ENCODE measurements at places on chromosomes 12 and 14.

- no peak for DNase-seq
Measured at GRCh38 chr12:67002720-67003119, 266.4 kb upstream of the CAND1 start.

GRCh38 chr12:45166056-45166455 lies 49.8 kb upstream of the ANO6 start:
- no peak for DNase-seq

- no peak for DNase-seq
Measured at GRCh38 chr12:66803930-66804329, 125.1 kb upstream of the GRIP1 start.

DNA sequence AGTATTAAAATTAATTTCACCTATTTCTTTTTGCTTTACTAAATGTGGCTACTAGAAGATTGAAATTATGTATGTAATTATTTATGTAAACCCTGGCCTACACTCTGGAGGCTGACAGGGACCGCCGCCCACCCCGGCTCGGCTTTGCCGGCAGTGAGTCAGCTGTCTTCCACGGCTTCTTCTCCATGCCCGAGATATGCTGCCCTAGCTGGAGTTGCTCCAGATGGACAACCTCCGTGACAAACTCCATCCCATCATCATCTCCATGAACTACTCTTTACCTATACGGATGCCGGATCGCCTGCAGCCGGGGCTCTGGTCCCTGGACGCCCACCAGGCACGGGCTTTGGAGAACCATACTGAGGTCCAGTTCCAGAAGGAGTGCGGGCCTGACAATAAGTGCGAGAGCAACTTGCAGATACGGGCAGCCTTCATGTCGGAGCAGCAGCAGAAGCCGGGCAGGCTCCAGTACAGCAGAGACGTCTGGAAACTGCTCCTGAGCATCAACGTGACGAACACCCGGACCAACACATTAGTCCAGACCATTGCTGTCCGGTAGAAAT lies 86.9 kb upstream of the NID2 start:
- DNase-seq: no peak

DNA sequence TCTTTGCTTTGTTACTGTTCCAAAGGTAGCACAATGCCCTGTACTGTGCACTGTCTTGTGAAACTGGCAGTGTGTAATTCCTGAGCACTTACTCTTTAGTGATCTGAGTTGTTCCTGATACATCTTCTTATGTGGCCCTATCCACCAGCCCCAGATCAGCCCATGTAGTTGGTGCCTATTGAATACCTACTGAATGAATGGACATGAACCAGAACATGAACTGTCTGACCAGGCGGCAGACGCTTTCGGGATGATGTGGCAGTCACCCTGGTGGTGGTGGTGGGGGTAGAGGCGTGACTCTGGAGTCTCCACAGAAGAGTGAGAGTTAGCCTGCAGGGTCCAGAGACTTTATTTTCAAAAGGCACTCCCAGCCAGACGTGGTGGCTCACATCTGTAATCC lies 46.6 kb upstream of the PAPOLA start:
- no peak for DNase-seq

DNA sequence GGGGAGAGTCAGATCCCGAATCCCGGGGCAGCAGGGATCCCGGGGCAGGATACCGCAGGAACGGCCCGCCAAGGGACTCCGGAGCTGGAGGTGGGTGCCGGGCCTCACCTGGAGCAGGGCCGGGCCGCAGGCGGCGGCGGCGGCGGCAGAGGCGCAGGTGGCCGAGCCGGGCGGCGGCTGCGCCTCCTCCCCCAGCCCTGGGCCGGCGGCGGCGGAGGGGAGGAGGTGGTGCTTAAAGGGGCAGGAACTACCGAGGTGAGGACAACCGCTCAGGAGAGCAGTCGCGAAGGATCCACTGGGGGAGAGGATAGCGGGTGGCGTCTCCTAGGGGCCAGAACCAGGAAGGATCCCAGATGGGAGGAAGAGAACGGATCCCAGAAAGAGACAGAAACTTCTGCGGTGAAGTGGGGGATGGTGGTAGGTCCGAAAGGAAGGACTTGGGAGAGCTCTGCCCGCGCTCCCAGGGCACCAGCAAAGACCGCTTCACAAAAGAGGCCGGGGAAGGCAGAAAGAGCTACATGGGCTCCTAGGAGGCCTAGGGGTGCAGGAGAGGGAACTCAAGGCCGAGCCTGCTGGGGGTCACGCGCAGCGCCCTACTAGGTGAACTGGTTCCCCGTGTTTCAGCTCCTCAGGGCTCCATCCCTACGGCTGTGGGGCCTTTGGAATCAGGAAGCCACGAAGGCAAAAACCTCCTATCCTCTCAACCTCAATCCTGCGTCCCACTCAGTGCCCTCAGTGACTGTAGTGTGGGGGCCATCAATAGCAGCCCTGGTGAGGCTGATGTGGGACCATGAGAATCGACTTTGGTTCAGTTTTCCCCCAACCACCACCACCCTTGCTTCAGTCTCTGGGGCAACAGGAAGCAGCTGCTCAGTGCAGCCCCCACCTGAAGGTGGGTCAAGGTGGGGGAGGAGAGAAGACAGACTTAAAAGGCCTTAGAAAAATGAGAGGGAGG lies 5.0 kb upstream of the BAZ2A start:
- DNase-seq: peak; percentile 98

GRCh38 chr12:104371043-104371870 lies 67.7 kb downstream of the EID3 start:
- peak; percentile 92 for DNase-seq

- peak; percentile 93 for DNase-seq
Measured at GRCh38 chr12:124914392-124915238, at the start of gene UBC. TSS of gene UBC (minus strand) at chr12:124914650. CDS start at chr12:124913771, 879 bp downstream.

DNA sequence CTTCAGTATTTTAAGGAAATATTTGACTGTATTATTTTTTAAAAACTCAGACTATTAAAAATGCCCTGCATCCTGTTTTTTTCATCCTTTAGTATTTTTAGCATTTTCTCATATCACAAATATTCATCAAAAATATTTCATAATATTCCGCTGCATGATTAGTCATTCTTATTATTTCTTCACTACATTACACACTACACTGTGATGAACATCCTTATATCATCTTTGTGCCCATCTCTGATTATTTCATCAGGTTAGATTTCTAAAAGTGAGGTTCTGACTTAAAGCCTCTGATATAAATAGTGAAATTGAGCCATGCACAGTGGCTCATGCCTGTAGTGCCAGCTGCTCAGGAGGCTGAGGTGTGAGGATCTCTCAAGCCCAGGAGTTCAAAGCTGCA lies 8.1 kb downstream of the COCH start:
- no peak for DNase-seq

DNA sequence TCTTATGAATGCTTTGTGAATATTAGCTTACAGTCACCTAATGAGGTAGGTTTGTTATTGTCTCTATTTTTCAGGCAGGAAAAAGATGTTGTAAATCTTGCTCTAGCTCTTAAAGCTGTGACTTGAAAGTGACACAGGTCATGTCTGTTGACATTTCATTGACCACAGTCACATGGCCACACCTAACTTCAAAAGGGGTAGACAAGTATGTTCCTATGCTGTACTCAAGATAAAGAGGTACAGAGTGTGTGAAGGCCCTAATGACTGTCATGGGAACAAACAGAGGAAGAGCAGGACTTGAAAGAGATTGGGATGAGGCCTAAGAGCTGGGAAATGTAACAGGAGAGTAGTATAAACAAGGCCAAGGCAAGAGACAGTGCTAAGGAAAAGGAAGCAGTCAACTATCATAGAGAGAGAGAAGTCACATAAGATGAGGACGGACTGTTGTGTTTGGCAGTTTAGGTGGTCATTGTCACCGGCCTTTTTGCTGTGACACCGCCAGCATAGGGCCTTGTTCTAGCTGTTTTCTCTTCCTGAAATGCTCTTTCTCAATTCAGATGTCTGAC lies 181.0 kb downstream of the CFAP54 start:
- peak; percentile 5 for DNase-seq

DNA sequence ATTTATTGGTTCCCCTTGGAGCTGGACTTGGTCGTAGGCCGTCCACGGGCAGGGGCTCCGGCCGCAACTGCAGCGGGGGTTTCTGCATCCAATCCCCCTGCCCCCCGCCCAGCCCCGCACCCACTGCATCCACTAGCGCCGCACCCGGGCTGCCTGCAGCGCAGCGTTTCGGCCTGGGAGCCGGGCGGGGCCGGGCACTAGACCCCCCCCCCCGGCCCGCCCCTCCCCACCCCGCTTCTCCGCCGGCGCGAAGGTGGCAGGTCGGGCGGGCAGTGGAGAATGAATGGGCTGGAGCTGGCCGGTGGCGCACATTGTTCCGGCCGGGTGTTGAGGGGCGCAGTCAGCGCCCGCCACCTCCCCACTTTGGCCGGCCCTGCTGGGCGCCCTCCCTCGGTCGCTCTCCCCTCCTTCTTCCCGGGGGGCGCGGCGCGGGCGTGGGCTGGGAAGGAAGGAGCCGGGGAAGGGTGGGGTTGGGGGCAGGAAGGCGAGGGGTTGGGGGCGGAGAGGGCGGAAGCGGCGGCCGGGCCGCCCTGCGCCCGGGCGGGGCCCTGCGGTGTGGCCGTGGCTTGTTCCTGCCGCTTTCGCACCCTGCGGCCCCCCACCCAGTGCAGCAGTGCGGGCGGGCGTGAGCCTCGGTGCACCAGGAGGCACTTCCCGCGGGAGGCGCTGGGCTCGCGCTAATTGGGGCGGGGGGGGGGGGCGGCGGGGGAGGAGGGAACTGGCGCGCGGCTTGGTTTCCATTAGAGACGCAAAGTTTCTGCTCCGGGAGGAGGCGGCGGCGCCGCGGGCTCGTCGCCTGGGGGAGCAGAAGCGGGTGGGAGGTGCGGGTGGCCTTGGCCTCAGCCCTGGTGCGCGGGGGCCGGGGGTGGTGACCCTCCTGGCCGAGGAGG lies 841 bp downstream of the CALM1 start:
- DNase-seq: peak; percentile 91

DNA sequence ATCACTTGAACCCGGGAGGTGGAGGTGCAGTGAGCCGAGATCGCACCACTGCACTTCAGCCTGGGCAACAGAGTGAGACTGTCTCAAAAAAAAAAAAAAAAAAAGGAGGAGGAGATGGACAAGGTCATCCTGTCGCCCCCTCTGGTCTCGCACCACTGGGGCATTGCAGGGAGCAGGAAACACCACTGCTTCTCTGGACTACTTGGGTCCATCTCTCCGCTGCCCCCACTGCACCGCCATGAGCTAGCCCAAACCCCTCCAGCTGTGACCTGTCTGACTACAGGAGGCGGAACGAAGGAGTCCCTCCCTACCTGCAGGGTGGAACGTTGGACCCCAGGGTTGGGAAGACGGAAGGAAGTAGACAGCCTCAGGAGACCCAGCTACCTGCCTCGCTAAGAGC lies 18.2 kb upstream of the FAM222A start:
- peak; percentile 15 for DNase-seq

GRCh38 chr12:76143343-76144244 lies 59.1 kb upstream of the NAP1L1 start:
- DNase-seq: no peak

DNA sequence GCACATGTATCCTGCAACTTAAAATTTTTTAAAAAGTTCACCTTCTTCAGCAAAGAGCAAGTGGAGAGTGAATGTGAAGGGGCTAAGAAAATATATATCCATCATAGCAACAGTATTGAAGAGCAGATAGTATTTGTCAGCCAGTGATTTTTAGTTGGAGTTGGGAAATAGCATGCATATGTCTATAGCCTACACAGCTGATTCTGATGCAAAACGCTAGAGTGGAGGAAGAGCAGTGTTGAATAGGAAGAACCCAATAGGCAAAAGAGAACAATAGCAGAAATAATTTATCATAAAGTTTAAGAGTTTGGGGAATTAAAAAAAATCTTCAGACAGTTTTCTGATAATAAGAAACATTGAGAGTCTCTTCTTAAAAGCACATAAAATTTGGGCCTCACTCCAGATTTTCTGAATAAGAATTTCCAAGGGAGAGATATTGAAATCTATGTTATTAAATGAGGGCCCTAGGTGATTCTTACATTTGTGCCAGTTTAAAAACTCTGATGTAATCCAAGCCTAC lies 12.0 kb downstream of the PDE6H start:
- DNase-seq: no peak

DNA sequence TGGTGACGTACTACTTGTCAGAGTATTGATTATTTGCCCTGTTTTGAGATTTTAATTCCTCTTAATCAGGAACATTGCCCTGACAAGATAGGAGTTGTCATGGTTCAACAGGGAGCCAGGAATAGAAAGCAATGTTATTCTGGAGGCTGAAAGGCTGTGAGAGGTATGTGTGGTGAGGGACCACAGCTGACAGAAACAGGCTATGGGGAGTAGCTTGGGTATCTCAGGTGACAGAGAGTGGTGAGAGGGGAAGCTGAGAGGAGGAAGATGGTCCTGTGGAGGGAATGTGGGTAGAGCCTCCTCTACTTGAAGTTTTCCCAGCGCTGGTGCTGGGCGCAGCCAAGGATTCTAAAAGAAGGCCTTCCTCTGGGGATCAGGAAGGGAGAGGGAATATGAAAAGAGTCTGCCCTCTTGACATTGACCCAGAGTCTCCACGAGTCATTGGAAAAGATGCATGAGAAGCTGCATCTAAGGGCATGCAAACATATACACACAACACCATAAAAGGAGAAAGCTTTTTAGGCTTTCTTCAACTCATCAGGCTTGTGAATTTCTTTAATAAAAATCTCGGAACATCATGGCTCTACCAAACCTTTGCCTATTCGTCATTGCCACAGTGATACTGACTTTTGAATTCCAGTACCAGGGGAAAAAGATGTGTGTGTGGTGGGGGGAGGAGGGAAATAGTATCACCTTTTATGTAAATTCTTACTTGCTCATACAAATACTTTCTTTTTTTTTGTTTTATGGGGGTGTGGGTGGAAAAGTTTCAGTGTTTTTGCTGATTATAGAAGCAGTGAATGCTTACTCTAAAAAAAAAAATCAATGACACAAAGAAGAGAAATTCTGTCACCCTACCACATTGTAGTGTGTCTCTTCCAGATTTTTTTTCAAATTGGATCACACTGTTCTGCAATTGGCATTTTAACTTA lies 39.9 kb upstream of the DHRS7 start:
- no peak for DNase-seq

- peak; percentile 99 for DNase-seq
Measured at GRCh38 chr12:6697584-6698351, 2.8 kb downstream of the PIANP start.

DNA sequence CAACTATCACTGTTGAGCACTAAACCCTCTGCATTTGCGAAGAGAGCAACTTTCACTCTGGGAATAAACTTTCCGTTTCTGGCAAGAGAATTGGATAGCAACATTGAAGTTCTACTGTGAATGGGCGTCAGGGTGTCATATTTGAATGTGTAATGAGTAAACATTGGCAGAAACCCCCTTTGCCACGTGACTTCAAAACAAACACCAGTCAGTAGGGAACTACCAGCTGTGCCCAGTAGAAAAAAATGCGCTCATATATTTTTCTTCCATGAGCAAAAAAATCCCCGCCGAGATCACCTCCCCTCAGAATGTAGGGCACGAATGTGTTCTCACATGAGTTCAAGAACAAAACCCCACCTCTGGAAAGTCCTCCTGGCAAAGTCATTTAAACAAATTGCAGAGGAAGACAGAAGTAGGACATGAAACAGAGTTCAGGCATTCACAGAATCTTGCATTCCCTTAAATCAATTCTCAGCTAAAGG lies 80.6 kb downstream of the BTG1 start:
- peak; percentile 5 for DNase-seq

- DNase-seq: no peak
Measured at GRCh38 chr14:104544362-104544961, 35.1 kb upstream of the C14orf180 start.

GRCh38 chr12:129941618-129942017 lies 37.8 kb upstream of the TMEM132D start:
- no peak for DNase-seq

Data from osteoblast (primary cell).